ENCODE measurements at places on chromosomes 7 and 10.
A peak's percentile ranks its signal among the peaks of the same experiment; 100 is the strongest.

GRCh38 chr10:86258499-86258898 is 108.1 kb downstream of the GRID1 start:
- H3K27me3 ChIP-seq: peaks cover 17% of the 10 kb centered on the region
- no peaks in the 10 kb centered on the region for H3K36me3 ChIP-seq
- no peak overlapping the region for H3K4me3 ChIP-seq
- no peaks in the 10 kb centered on the region for H3K4me1 ChIP-seq

DNA sequence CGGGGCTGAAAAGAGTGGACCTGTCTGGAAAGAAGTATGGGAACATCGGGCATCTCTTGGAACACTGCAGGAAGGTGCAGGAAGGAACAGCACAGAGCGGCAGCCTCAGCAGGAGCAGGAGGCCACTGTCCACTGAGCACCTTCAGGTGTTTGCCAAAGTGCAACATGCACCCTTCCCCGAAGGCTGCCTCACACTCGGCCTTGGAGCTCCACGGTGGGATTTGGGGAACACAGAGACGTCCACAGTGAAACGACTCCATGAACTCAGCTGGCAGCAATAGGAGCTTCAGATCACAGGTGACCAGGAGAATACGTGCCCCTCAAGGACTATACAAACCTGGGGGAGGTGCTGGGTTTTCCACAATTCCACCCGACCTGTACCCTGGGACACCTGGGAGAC is 140.3 kb upstream of the RET start:
- DNase-seq: no peak
- H3K27ac ChIP-seq: no peak overlapping the region
- no peaks in the 10 kb centered on the region for H3K27me3 ChIP-seq
- no peak overlapping the region for H3K4me3 ChIP-seq
- H3K36me3 ChIP-seq: no peaks in the 10 kb centered on the region
- H3K4me1 ChIP-seq: peaks cover 21% of the 10 kb centered on the region

- H3K36me3 ChIP-seq: no peaks in the 10 kb centered on the region
- H3K4me3 ChIP-seq: no peak overlapping the region
- H3K4me1 ChIP-seq: no peaks in the 10 kb centered on the region
- H3K27ac ChIP-seq: no peak overlapping the region
- H3K27me3 ChIP-seq: no peaks in the 10 kb centered on the region
Measured at GRCh38 chr7:50153148-50153547, 60.1 kb upstream of the ZPBP start.

GRCh38 chr10:84493951-84494848 is 165.8 kb downstream of the CCSER2 start:
- no peak overlapping the region for H3K4me3 ChIP-seq
- DNase-seq: no peak
- H3K4me1 ChIP-seq: no peaks in the 10 kb centered on the region
- no peak overlapping the region for H3K27ac ChIP-seq

GRCh38 chr10:120365872-120366271 is 91.2 kb upstream of the PLPP4 start:
- H3K27ac ChIP-seq: no peak overlapping the region
- no peak overlapping the region for H3K4me3 ChIP-seq
- no peak for DNase-seq
- H3K4me1 ChIP-seq: no peaks in the 10 kb centered on the region
- no peaks in the 10 kb centered on the region for H3K27me3 ChIP-seq

GRCh38 chr7:124784879-124785818 is 19.6 kb upstream of the GPR37 start:
- H3K4me1 ChIP-seq: no peaks in the 10 kb centered on the region
- no peaks in the 10 kb centered on the region for H3K36me3 ChIP-seq
- peak; percentile 78 for DNase-seq
- H3K27ac ChIP-seq: no peak overlapping the region
- H3K27me3 ChIP-seq: no peaks in the 10 kb centered on the region
